Activated CD8-positive, alpha-beta memory T cell treated with anti-CD3 and anti-CD28 coated beads, Interleukin-2, amount 10 ng/mL, durations not matched to agents 7 days and 5 days (primary cell): ENCODE measurements at places on chromosomes 7 and 10.

GRCh38 chr10:33265621-33266020 is 68.8 kb downstream of the NRP1 start:
- peaks cover 17% of the 10 kb centered on the region for H3K4me1 ChIP-seq
- H3K36me3 ChIP-seq: peaks cover 5% of the 10 kb centered on the region
- H3K27me3 ChIP-seq: peaks cover 32% of the 10 kb centered on the region
- H3K4me3 ChIP-seq: no peak overlapping the region
- peak; percentile 50 for DNase-seq

- no peaks in the 10 kb centered on the region for H3K4me1 ChIP-seq
- H3K36me3 ChIP-seq: no peaks in the 10 kb centered on the region
- no peak overlapping the region for H3K27ac ChIP-seq
These were observed 33.3 kb downstream of the OR13A1 start for GRCh38 chr10:45282061-45282460.

GRCh38 chr7:106986450-106986977 is 58.0 kb upstream of the PRKAR2B start:
- no peaks in the 10 kb centered on the region for H3K36me3 ChIP-seq
- no peak overlapping the region for H3K27ac ChIP-seq
- H3K4me3 ChIP-seq: no peak overlapping the region
- DNase-seq: no peak
- H3K27me3 ChIP-seq: no peaks in the 10 kb centered on the region
- no peaks in the 10 kb centered on the region for H3K4me1 ChIP-seq

GRCh38 chr7:134548877-134549276 is at the start of gene AKR1B15:
Gene AKR1B15, plus strand, starts transcription at chr7:134549110. Its CDS starts 15,510 bp downstream, at chr7:134564620.
- no peak within 1 kb of the TSS for H3K27ac ChIP-seq
- peak; percentile 55 for DNase-seq
- no peak within 1 kb of the TSS for H3K4me3 ChIP-seq
- H3K36me3 ChIP-seq: no peaks in the 10 kb centered on the region
- peaks cover 36% of the 10 kb centered on the region for H3K27me3 ChIP-seq

DNA sequence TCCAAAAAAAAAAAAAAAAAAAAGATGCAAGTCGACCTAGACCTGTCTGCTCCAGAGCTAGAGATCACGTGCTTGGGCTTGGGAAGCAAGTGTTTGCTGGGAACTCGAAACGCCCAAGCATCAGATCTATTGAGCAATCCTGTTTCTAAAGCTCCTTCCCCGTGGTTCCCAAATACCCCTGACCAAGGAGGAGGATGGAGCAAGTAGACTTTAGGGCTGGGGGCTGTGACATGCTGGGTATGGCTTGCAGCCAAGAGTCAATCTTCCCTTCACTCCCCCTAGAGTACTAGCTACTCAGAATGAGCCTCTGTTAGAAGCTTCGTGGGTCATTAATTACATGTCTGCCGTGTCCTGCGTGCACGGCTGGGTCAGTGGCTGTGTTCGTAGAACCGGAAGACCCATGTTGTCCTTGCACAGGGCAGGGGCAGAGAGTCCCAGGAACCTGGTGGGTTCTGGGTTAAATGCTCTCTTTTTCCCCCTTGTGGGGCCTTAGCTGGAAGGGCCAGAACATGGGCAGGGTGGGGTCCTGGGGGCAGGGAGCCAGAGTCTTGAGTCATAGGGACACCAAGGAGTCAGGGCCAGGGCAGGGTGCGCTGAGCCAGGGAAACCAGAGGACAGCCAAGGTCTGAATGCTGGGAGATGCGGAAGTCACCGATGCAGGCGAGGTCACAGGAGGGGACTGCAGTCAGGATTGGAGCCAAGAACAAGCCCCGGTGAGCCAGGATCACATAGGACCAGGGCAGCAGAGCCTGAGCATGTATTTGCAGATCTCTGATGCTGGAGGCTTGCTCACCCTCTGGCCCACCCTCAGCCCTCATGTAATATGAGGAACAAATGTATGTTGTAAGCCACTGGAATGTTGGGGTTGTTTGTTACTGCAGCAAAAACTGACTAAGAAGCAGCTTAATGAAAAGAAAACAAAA is 34.6 kb upstream of the TPST1 start:
- H3K4me3 ChIP-seq: no peak overlapping the region
- H3K4me1 ChIP-seq: no peaks in the 10 kb centered on the region
- no peaks in the 10 kb centered on the region for H3K27me3 ChIP-seq

DNA sequence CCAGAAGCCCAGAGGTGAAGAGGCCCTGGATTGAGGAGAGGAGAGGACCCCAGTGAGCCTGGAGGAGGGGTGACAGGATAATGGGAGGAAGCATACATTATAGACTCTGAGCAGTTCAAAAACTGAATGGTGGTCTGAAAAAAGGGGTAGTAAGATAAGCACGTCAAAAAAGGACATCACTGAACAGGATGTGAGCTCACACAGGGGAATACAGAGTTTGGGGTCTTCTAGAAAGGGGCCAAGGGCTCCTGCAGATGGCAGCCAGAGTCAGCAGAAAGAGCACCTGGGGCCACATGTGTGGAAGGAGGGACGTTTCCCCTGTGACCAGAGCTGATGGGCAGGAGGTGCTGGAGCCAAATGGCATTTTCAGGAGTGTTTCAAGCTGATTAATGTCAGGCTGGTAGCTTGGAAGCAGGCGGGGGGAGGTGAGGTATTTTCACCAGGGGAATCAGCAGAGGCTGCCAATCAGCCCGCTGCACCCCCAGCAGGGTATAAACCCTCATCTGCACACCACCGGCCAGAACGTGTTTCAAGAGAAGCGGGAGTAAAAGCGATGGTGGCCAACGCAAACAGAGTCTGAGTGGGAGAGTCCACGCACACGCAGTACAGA is 85.8 kb downstream of the TNS3 start:
- DNase-seq: no peak
- H3K27me3 ChIP-seq: no peaks in the 10 kb centered on the region
- no peaks in the 10 kb centered on the region for H3K36me3 ChIP-seq
- no peak overlapping the region for H3K4me3 ChIP-seq
- no peak overlapping the region for H3K27ac ChIP-seq
- no peaks in the 10 kb centered on the region for H3K4me1 ChIP-seq

- H3K27ac ChIP-seq: no peak overlapping the region
- H3K4me3 ChIP-seq: no peak overlapping the region
- H3K36me3 ChIP-seq: peaks cover 24% of the 10 kb centered on the region
- DNase-seq: no peak
- H3K27me3 ChIP-seq: no peaks in the 10 kb centered on the region
These were observed 74.1 kb downstream of the RALA start for GRCh38 chr7:39697483-39697882.

DNA sequence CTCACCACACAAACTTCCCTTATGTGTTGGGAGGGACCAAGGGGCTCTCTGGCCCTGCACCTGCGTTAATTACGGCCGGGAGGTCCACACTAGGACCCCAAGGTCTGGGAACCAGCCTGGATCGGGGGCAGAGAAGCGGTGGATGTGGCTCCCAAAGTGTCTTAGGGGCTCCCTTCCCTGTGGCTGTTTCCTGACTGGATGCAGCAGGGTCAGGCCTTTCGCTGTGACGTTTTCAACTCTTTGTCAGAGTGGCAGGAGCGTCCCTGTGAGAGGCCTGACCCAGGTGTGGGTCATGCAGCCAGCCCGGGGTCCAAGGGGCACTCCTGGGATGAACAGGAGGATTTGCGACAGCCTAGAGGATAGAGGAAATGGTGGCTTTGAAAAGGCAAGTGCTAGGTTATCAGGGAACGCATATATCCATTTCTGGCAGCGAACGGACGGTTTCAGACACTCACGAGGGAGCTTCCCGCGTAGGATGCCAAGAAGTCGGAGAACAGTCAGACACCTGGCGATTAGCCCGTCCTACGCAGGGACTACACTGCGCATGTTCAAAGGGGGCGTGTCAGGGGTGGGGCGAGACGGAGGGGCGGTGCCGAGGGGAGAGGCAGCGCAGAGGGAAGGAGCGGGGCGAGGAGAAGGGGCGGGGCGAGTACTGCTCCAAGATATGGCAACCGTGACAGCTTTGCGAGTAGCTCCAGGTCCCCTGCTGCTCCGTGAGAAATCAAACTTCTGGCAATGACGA is 46.2 kb upstream of the ZNF716 start:
- no peaks in the 10 kb centered on the region for H3K4me1 ChIP-seq
- H3K27me3 ChIP-seq: no peaks in the 10 kb centered on the region
- H3K36me3 ChIP-seq: peaks cover 2% of the 10 kb centered on the region
- no peak for DNase-seq

DNA sequence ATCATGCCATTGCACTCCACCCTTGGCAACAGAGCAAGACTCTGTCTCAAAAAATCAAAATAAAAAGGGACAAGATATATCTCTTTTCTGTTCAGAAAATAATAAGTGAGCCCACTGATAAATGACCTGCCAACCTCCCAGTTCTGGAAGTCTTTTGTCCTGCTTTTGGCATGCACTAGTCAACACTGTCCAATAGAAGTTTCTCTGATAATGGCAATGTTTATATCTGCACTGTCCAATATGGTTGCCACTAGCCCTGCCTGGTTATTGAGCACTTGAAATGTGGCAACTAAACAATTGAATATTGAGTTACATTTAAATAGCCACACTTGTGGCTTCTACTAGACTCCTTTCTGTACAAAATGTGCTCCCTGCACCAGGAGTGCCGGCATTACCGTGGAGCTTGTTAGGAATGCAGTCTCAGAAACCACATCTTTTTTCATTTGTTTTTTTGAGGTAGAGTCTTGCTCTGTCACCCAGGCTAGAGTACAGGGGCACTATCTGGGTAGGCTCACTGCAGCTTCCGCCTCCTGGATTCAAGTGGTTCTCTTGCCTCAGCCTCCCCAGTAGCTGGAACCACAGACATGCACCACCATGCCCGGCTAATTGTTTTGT is 229.7 kb downstream of the CACNB2 start:
- DNase-seq: no peak
- H3K4me1 ChIP-seq: no peaks in the 10 kb centered on the region
- H3K36me3 ChIP-seq: no peaks in the 10 kb centered on the region
- H3K27me3 ChIP-seq: no peaks in the 10 kb centered on the region
- H3K4me3 ChIP-seq: no peak overlapping the region

DNA sequence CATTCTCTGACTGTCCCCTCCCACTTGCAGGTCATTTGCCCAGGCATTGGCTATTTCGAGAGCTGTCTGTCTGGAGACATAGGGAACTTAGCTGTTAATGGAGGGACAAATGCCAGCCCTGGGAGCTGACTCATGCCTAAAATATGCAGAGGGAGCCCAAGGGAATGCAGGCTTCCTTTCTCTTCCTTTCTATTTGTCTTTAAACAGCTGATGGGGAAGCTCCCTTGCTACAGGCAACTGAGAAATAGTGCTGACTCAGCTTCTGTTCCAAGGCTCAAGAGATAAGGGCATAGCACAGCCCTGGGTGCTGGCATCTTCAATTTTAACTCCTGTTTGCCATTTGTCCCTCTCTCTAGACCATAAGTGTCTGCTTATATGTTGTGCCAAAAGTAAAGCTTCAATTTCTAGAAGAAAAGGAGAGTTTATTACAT is 82.7 kb upstream of the C1GALT1 start:
- no peak for DNase-seq
- H3K4me1 ChIP-seq: peaks cover 7% of the 10 kb centered on the region
- H3K4me3 ChIP-seq: no peak overlapping the region
- no peaks in the 10 kb centered on the region for H3K27me3 ChIP-seq
- no peak overlapping the region for H3K27ac ChIP-seq
- H3K36me3 ChIP-seq: no peaks in the 10 kb centered on the region

GRCh38 chr7:131498237-131498885 is 58.1 kb downstream of the PODXL start:
- no peak overlapping the region for H3K4me3 ChIP-seq
- no peak for DNase-seq
- peaks cover 28% of the 10 kb centered on the region for H3K4me1 ChIP-seq

GRCh38 chr7:135206941-135207391 is 4.4 kb downstream of the WDR91 start:
- DNase-seq: no peak
- peaks cover 34% of the 10 kb centered on the region for H3K4me1 ChIP-seq

- DNase-seq: no peak
- no peak overlapping the region for H3K4me3 ChIP-seq
- H3K27ac ChIP-seq: no peak overlapping the region
- H3K27me3 ChIP-seq: no peaks in the 10 kb centered on the region
These were observed 68.1 kb downstream of the CCDC6 start for GRCh38 chr10:59838085-59838789.

GRCh38 chr7:1706721-1707613 is 36.9 kb downstream of the ELFN1 start:
- H3K4me3 ChIP-seq: no peak overlapping the region
- peak; percentile 38 for DNase-seq
- no peak overlapping the region for H3K27ac ChIP-seq
- H3K4me1 ChIP-seq: no peaks in the 10 kb centered on the region

- no peak for DNase-seq
- H3K27ac ChIP-seq: no peak overlapping the region
- H3K36me3 ChIP-seq: no peaks in the 10 kb centered on the region
- no peaks in the 10 kb centered on the region for H3K27me3 ChIP-seq
- H3K4me1 ChIP-seq: no peaks in the 10 kb centered on the region
These were observed 133.6 kb downstream of the SEMA3C start for GRCh38 chr7:80785276-80785675.

- H3K27ac ChIP-seq: no peak overlapping the region
- H3K4me3 ChIP-seq: no peak overlapping the region
- DNase-seq: no peak
- H3K27me3 ChIP-seq: no peaks in the 10 kb centered on the region
- peaks cover 45% of the 10 kb centered on the region for H3K4me1 ChIP-seq
- peaks cover 6% of the 10 kb centered on the region for H3K36me3 ChIP-seq
These were observed 8.8 kb downstream of the CCSER2 start for GRCh38 chr10:84337199-84337598.

GRCh38 chr7:74275401-74275881 is 13.8 kb upstream of the CLIP2 start:
- H3K4me3 ChIP-seq: no peak overlapping the region
- peaks cover 17% of the 10 kb centered on the region for H3K4me1 ChIP-seq
- H3K36me3 ChIP-seq: no peaks in the 10 kb centered on the region
- H3K27ac ChIP-seq: no peak overlapping the region
- peaks cover 5% of the 10 kb centered on the region for H3K27me3 ChIP-seq

GRCh38 chr7:22204312-22204711 is 152.6 kb downstream of the RAPGEF5 start:
- no peak overlapping the region for H3K27ac ChIP-seq
- DNase-seq: no peak
- no peaks in the 10 kb centered on the region for H3K4me1 ChIP-seq
- no peak overlapping the region for H3K4me3 ChIP-seq
- H3K36me3 ChIP-seq: peaks cover 1% of the 10 kb centered on the region

DNA sequence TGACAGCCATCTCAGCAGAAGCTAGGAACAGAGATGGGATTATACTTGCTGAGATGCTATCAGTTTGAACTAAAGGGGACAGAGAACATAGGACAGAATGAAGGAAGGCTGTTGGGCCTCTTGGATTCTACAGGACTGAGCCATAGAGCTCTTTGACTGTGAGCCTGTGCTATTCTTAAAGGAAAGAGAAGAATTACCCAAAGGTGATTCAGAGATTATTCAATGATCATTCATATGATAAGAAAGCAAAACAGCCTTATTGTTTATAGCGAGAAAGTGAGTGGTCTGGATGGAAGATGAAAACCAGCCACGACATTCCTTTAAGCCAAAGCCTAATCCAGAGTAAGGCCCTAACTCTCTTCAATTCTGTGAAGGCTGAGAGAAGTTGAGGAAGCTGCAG is 69.7 kb upstream of the NEUROD6 start:
- no peaks in the 10 kb centered on the region for H3K27me3 ChIP-seq
- H3K4me3 ChIP-seq: no peak overlapping the region
- no peak overlapping the region for H3K27ac ChIP-seq
- no peak for DNase-seq
- H3K36me3 ChIP-seq: no peaks in the 10 kb centered on the region
